LNCaP clone FGC (cell line): ENCODE measurements at places on chromosomes 11 and 22.
A peak's percentile ranks its signal among the peaks of the same experiment; 100 is the strongest.

- DNase-seq, result no peak
Observed at GRCh38 chr11:3074912-3075589, 17.8 kb upstream of the CARS1 start.

DNA sequence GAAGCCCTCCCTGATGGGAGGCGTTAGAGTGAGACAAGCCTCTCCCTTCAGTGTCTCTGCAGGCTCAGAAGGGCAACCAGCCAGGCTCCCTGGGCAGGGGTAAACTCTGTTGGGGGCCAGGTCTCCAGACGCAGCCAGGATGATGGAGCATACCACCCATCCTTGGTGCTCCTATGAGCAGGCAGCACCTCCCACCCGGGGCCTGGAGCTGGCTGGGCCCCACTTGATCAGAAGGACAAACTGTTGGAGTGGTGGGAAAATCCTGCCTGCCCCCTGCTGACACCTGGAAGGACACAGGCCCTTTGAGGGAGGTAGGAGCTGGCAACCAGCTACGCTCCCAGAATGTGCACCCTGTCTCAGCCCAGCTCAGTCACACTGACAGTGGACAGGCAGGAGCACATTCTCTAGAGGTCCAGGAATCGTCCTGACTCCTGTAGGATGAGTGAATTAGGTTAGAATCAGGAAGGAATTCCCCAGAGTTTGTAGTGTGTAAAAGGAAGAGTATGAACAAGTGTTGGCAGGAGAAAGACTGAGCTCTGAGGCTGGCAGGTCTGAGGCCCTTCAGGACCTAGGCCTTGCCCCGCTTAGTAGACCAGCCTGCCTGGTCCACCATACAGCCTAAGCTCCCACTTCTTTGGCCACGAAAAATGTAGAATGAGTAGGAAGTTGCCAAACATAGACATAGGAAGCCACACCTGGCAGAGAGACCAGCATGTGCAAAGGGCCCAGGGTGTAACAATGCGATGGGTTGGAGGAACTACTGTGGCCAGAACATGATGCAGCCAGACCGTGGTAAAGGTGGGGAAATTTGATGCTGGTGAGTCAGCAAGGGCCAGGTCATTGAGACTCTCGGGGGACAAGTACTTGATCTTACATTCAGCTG lies 19.1 kb downstream of the ARHGEF17 start:
- no peak for DNase-seq

DNA sequence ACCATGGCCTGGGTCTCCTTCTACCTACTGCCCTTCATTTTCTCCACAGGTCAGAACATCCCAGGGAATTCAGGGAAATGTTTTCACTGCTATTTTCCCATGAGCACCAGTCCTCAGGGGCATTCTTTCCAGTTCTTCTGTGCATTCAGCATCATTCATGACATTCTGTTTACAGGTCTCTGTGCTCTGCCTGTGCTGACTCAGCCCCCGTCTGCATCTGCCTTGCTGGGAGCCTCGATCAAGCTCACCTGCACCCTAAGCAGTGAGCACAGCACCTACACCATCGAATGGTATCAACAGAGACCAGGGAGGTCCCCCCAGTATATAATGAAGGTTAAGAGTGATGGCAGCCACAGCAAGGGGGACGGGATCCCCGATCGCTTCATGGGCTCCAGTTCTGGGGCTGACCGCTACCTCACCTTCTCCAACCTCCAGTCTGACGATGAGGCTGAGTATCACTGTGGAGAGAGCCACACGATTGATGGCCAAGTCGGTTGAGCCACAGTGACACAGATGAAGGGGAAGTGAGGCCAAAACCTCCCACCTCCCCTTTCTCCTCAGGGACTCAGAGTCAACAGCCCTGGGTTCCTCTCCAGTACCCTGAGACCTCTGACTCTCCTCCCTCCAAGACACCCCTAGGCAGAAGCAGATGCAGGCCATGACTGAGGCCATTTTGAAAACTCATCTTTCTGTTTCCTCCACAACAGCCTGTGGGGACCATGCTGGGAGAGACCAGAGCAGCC lies 15.9 kb upstream of the IGLL5 start:
- DNase-seq, result no peak

GRCh38 chr11:130146796-130147195 lies 12.8 kb upstream of the ST14 start:
- no peak for DNase-seq

GRCh38 chr11:10522276-10522675 lies 18.7 kb downstream of the RNF141 start:
- no peak for DNase-seq

DNA sequence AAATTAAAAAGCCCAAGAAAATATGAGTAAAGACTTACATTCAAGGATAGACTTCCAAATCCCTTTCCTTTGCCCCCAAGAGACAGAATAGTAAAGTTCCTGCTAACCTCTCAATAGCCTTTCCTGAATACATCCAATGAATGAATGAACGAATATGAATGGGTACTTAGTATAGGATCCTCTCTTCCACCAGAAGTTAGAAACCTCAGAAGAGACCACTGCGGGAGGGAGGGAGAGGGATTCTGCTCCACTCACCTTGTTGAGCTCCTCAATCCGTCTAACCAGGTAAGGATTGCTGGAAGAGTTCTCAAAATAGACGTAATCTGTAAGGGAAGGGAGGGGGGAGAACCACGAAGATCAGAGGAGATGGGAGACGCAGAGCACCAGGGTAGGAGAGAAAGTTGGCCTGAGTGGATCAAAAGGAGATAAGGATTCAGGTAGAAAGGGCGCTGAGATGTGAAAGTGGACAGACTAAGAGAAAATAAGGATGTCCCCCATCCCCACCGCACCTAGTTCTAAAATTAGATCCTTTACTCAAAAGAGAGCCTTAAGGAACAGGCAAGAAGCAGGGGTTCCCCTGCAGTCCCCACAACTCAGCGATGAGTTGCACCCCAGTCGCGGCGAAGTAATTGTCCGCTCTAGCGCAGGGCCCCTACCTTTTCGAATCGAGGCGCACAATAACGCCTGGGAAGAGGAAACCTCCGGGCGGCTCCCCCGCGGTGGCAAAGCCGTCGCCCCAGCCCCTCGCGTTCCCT lies 1.1 kb downstream of the MTA2 start:
- DNase-seq, result no peak

DNA sequence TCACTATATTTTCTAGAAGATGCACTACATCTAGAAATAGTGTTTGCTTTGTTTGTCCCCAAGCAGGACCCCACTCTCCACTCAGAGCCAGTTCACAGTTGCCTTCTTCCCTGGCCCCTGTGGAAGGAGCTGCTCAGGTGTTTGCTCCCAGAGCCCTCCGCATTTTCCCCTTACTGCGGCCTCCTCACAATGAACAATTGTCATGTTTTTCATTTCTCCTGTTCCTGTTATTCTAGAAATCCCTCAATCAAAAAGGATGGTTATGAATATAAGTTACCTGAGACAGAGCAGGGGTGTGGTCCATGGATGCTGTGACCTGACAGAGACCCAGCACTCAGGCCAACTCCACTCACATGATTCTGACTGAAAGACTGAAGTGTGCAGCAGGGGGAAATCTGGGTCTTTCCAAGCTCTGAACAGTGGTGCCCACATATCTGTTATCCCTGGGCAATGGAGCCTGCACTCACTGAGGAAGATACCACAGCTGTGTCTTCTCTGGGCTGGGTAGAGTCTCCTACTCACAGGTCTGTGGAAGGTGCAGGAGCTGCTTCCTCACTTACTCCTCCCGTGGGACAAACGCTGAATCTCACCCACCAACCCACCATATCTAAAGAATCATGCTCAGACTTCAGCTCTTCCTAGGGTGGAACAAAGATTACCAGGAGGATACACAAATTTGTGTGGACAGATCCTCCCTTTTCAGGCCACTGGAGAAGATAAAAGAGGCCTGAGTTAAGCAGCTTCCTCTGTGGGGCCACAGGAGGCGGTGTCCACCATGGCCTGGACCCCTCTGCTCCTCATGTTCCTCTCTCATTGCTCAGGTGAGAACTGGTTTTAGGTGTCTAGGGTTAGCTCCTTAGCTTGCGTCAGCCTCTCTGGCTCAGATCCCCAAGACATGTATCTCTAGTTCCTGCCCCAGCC lies 87.1 kb upstream of the TOP3B start:
- DNase-seq, result no peak

- DNase-seq, result peak; percentile 14
Observed at GRCh38 chr11:59283825-59284772, 71.4 kb upstream of the MPEG1 start.

DNA sequence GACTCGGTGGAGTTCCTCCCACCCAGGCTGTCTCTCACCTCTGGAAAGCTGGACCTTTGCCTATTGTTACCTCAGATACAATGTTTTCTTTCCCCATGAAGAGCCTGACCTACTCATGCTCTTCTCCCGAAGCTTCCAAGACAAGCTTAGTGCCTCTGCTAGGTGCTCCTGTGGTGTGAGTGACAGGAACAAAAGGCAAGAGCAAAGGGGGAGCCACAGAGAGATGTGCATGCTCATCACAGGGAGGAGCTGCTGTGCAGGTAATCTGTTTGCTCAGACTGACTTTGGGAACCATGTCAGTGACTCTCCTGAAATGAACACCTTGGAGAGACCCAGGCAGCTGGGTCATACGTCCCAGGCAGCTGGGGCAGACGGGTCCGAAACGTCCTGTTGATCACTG lies 53.6 kb upstream of the VSTM5 start:
- DNase-seq, result no peak

GRCh38 chr11:45809456-45810395 lies 4.8 kb downstream of the SLC35C1 start:
- DNase-seq, result no peak

DNA sequence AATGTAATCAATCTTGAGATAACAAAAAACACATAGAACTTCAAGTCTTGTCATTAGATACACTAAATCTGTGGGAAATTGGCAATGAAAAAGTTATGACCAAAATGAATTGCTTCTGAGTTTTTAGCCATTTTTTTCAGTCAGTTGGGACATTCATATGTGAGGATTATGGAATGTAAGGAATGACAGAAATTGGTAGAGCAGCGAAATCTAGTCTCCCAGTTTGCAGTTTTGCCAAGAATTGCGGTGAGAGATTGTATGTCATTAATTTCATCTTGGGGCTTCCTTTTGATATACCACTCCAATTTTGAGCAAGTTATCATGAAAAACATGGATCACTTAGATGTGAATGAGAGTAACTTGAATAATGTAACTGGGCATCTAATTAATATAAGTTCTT lies 49.9 kb downstream of the SIK2 start:
- DNase-seq, result no peak

DNA sequence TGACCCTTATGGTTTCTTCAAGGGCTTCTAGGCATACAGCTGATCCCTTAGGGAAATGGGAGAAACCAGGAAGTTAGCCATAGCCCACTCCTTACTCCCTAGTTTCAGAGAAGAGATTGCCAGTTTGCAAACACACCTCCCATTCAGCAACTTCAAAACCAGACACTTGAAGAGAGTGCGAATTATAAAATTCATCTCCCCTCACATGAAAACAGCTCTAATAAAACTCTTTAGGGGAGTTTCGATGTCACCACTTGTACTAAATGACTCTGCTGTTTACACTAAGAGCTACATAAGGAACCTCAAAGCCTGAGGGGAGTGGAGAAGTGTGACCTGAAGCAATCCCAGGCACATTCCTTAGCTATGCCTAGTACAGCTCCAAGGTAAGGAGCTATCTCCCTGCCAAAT lies 8.3 kb downstream of the LGR4 start:
- DNase-seq, result no peak

GRCh38 chr11:122360875-122361274 lies 244.9 kb upstream of the BLID start:
- DNase-seq, result no peak

DNA sequence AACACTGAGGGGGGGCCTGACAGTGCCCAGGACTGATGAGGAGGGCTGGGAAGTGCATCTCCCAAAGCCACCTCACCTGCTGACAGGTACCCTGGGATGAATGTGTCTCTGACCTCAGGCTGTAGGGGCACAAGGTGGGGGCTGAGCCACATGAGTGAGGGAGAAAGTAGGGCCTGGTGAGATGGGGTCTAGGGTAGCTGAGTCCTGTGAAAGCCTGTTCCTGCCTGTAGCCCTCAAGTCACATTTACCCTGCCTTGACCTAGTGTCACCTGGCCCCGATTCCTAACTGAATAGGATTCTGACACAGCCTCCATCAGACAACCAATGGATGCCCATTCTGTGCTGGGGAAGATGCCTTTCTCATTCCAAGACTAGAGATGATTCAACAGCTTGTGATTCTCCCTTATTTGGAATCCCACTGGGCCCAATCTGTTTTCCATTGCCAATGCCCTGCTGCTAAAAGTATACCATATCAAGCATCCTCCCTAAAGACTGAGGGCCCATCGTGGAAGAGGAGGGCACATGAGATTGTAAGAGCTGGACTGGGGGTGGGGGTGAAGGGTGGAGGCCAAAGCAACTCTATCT lies 11.1 kb upstream of the RFPL1 start:
- no peak for DNase-seq

- no peak for DNase-seq
Observed at GRCh38 chr22:36546092-36546804, 17.3 kb upstream of the EIF3D start.

GRCh38 chr22:46617207-46617985 lies 2.8 kb upstream of the GRAMD4 start:
- DNase-seq, result no peak

GRCh38 chr22:40928657-40929056 lies 22.5 kb upstream of the RBX1 start:
- no peak for DNase-seq

- no peak for DNase-seq
Observed at GRCh38 chr11:57399221-57399620, 8.8 kb upstream of the PRG2 start.

GRCh38 chr22:19394274-19395050 lies 37.1 kb downstream of the HIRA start:
- no peak for DNase-seq

GRCh38 chr11:114150671-114151070 lies 91.2 kb downstream of the ZBTB16 start:
- DNase-seq, result no peak

GRCh38 chr11:78391424-78391823 lies 26.2 kb downstream of the GAB2 start:
- no peak for DNase-seq

GRCh38 chr11:88353835-88354496 lies 16.4 kb upstream of the CTSC start:
- no peak for DNase-seq

DNA sequence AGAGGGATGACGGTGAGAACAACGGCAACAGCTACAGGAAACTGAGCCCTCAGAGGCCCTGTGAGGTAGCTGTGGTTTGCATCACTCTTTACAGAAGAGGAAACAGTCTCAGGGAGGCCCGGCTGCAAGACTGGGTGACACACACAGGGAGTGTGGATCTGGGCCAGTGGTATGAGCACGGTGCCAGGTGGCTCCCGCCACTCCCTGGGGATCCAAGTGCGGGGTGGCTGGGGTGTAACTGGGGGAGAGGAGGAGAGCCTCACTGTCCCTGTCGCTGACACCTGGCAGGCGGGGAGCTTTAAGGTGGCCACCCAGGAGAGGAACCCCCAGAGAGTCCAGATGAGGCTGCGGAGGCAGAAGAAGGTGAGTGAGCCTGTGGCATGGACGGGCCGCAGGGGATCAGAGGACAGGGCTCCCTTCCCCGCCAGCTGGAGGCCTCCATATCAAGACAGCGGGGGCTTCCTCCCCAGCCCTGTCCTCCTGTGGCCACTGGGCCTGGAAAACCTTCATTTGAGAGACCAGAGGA lies 5.6 kb downstream of the RGL4 start:
- DNase-seq, result no peak
